ENCODE measurements at places on chromosomes 3 and 15.

DNA sequence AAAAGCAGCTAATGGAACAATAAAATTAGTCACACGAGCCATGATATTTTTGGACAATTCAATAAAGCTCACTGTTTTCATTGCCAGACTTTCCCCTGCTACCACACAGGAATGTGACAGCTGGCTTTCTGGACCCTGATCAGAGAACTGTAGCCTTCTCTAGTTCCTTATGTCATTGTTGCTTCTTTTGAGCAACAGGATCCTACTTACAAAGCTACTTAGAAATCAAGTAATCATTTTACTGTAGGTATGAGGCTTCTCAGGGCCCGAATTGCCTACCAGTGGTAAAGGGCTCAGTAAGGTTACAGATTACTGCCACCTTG is 94.3 kb upstream of the AADACL2 start:
- no peak for DNase-seq

- no peak for DNase-seq
Observed at GRCh38 chr3:76372497-76372896, 587.1 kb upstream of the ZNF717 start.

- DNase-seq, result peak; percentile 88
Observed at GRCh38 chr3:66609660-66610561, 109.1 kb upstream of the LRIG1 start.

DNA sequence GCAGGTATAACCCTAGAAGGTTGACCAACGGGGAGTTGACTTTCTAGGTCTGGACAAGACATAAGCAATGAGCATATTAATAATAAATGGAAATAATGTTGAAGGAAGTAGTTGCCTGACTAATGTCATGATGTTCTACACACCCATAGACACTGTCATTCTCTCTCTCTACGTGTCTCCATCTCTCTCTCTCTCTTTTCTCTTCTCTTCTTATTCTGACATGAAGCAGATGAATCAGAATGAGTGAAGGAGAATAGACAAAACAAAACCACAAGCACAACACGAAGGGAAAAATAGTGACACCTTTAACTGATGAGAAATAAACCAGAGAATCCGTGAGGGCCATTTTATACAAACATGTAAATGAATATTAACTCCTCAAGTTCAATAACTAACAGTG is 26.7 kb upstream of the CCDC80 start:
- no peak for DNase-seq

DNA sequence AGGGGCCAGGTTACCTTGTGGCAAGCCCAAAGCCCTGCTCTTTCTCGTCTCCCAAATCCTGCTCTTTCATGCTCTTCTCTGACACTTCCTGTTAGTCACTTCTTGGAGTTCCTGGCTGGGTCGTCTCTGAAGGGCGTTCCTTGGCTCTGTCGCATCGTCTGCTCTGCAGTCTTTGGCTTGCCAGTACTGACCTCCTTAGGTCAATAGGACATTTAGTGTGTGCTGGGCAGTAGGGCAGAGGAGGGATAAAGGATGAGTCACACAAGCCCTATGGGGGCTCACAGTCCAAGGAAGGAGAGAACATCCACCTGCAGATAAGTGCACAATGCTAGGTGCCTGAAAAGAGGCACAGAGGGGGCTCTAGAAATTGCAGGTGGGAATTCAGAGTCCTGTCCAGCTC is 87.5 kb downstream of the FAM43A start:
- peak; percentile 54 for DNase-seq

DNA sequence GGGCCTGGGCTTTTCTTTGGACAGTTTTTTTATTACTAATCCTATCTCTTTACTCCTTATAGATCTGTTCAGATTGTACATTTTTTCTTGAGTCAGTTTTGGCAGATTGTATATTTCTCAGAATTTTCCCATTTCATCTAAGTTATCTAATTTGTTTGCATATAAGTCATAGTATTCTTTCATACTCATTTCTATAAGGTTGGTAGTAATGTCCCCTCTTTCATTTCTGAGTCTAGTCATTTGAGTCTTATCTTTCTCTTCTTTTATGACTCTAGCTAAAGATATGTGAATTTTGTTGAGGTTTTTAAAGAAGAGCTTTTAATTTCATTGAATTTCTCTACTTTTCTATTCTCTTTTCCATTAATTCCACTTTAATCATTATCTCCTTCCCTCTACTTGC is 27.2 kb downstream of the TRPM1 start:
- no peak for DNase-seq

DNA sequence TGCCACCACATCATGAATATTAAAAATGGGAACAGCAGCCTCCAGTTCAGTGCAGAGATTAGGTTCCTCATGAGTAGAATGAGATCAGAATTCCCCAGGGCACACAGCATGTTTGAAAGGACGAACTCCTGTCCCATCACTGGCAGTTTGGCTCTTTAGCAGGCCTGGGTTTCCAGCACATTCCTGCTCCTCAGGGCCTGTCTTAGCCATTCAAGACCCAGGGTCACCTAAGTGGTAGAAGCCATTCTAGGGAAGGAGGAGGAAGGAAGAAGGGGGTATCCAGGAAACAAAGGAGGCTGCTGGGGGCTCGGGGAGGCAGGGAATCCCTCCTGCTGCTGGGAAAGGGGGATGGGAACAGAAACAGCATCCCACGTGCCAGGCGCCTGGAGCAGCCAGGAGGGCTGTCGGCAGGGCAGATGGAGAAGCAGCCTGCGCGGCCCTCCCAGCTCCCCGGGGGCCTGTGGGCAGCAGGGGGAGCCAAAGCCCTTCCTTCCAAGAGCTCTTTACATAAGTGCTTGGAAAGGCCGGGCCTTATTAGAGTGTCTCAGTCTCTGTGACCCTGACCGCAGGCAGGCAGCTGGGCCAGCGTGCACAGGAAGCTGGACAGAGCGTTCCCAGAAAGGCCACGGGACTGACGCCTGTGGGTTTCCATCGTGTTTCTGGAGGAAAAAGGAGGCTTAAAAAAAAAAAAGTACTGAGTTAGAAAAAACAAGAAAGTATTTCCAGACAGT is 24.7 kb downstream of the LOXL1 start:
- peak; percentile 78 for DNase-seq

GRCh38 chr15:55276324-55276723 is 13.3 kb downstream of the RAB27A start:
- DNase-seq, result no peak

- no peak for DNase-seq
Observed at GRCh38 chr15:62094388-62094787, 27.6 kb downstream of the C2CD4A start.

- no peak for DNase-seq
Observed at GRCh38 chr3:53129344-53129743, 891 bp downstream of the RFT1 start.

DNA sequence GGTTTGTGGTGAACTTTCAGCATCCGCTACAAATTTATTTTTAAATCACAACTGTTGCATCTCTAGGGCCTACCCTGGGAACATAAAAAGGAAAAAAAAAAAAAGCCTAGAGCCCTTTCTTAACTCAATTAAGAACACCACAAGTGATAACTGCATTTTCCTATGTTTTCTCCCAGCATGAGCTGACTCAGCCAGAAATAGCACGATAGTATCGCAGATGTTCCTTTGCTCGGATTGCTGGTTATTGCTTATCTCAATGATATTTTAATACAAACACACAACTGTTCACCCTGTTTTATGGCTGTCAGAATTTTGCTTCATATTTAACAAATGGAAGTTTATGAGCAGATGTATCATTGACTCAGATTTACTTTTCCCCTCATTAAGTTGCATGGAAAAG is 251.8 kb upstream of the SUCLG2 start:
- DNase-seq, result no peak

GRCh38 chr15:60222404-60222803 is 175.4 kb downstream of the ANXA2 start:
- DNase-seq, result no peak

- no peak for DNase-seq
Observed at GRCh38 chr3:1423566-1424089, 330.8 kb downstream of the CNTN6 start.

DNA sequence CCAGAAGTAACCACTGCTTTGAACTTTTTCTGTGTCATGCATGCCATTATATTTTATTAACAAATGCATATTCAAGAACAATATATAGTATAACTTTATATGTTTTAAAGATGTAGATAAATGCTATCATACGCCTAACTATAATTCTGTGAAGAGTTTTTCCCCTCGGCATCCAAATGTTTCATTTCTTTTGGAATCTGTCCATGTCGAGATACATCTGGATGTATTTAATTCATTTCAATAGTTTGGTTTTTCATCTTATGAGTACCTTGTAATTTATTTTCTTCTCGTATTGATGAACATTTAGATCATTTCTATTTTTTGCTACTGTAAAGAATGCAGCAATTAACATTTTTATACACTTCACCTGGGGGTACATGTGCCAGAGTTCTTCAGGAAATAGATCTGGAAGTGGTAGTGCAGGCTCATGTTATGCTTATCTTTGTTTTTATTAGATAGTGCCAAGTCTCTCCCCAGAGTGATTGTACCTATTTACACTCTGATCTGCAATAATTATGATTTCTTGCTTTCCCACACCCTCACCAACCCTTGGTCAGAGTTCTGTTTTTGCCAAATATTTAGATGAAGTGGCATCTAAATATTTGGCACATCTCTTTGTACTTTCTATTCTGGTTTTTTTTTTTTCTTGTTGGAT is 29.7 kb downstream of the USP13 start:
- no peak for DNase-seq

- DNase-seq, result no peak
Observed at GRCh38 chr3:41612853-41613252, 349.1 kb downstream of the ULK4 start.

- no peak for DNase-seq
Observed at GRCh38 chr3:179236669-179237301, 14.1 kb downstream of the KCNMB3 start.

- peak; percentile 70 for DNase-seq
Observed at GRCh38 chr15:35019404-35020327, 31.6 kb upstream of the ZNF770 start.

DNA sequence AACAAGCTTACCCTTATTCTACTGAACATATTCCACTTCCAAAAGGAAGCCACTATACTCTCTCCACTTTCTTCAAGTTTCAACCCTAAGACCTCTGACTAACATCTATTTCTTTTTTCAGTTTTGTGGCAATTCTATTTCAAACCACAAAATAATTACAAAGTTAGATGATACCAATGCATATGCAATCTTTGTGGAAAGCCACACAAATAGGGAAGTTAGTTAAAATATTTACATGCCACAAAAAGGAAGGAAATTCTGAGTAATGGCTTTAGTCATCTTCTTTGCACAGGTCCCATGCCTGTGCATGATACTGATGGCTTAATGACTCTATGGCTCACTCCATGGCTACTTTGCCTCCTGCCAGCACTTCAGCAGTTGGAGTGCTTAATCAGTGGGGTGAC is 57.0 kb upstream of the MCTP2 start:
- peak; percentile 49 for DNase-seq

DNA sequence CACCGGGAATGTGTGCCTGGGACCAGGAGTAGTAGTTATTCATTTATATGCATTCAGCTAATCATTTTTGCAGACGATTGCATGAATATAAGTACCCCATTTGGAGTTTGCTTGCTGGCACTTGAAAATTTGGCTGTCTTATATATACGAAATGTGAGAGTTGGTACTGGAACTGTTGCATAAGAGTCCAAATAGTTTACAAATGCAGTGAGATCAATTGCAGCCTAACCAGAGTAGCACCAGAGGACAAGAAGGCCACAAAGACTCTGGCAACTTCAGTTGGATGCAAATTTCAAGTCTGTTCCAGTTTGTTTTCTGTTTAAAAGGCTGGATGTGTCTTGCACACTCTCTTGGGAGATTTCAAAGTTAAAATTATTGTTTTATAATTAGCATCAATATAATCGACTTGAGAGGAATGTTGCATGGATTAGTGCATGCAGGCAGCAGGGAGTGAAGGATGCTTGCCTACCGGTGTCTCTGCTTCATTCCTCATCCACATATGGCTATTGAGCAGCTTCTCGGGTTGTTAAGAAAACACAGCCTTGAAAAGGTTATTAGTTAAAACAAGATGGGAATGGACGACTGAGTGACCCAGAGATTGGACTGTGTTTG is 213.0 kb downstream of the PTPRG start:
- DNase-seq, result no peak

- no peak for DNase-seq
Observed at GRCh38 chr3:159839561-159840379, 148.9 kb upstream of the IL12A start.

DNA sequence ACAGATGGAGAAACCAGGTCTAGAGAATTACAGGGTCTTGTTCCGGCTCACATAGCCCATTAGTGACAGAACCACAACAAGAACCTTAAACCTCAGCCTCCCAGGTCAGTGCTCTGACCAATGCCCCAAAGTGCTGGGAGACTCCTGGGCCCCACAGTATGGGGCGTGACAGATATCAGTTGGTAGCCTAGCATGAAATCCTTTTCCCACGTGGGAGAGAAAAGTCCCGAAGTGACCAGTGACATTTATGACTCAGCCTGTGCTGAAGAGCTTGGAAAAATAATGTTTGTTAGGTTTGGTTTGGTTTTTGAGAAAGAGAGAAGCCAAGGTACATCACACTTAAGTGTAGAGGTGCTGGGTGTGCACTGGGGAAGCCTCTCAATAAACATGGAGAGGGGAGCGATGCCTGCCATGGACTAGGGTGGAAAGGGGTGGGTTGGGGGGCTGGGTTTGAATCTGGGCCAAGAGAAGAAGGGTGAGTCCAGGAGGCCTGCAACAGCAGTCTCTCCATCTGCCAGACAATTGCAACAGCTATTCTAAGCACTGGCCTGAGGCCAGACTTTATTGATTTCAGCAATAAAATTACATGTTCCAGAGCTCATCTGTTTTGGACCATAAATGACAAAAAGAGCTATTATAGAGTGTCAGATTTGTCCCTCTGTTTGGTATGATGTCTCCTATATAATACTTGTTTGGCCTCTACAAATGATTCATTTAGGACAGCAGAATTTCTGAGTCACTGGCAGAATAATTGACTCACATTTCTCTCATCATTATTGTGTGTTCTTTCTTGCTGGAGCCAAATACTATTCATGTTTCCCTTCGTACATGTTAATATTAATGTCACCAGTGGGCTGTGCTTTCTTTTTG is 43.4 kb downstream of the C2CD4A start:
- peak; percentile 59 for DNase-seq

DNA sequence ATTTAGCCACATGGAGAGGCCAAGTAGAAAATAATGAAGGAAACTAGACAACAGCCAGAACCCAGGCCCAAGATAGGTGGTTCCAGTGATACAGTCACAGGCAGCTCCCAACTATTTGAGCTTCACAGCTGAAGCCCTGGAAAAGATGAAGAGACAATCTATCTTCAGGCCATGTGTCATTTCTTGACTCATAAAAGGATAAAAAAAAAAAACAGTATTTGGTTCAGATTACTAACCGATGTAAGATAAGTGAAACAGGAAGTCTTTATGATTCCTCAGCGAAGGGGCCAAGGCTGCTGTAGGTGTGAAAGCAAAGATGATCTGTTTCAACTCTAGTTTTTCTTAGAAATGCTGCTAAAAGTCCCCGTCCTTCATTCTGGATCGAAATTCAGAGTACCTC is 394.6 kb downstream of the ZNF385D start:
- no peak for DNase-seq

GRCh38 chr3:119161240-119161639 is 12.2 kb upstream of the UPK1B start:
- DNase-seq, result no peak

DNA sequence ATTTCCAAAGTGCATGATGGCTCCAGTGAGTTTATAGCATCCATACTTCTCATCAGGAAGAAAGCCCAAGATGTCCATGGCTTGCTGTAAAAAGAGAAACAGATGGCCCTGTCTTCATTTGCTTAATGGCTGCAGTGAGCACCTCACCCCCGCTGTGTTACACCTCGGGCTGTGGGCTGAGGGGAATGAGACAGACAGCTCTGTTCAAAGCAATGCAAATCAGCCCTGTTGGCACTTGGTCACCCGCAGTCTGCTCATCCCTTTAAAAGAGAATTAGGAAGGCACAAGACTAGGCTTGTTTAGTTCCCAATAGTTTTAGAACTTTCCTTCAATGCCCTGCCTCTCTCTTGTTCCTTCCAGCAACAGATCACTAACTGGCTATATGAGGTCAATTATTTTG is 25.2 kb downstream of the MYH15 start:
- DNase-seq, result no peak
